ENCODE measurements at places on chromosomes 11 and 22. TPM values are rescaled to one million over a fixed set of nuclear protein-coding genes. Genes with fewer than 3 reads are reported as not detected.

Gene CTSF
- 31.7 TPM for total RNA-seq

Gene MUC5AC
- not detected for total RNA-seq

Gene SCGB1D2
- not detected for total RNA-seq

Gene TREH
- not detected for total RNA-seq

Gene MLC1
- total RNA-seq = not detected

- no peak for DNase-seq
These were observed 610.0 kb upstream of the CADM1 start for GRCh38 chr11:116114198-116114651.

DNA sequence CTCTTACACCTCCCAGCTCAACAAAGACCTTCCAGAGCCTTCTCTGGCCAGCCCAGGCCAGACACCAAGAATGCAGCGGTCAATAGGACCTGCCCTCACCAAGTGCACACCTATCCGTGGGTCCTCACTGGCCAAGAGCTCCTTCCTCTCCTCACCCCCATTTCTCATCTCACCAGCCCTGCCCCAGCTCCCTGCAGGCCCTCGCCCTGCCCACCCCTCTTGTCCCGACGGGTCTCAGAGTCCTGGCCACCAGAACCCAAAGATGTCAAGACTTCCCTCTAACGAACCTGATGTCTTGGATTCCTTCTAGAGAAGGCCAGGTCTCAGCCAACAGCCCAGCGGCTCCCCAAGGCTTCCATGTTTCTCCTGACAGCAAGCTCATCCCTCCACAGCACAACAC lies 43.6 kb downstream of the IGF2 start:
- DNase-seq = no peak

GRCh38 chr11:65810046-65810868 lies 23.4 kb downstream of the OVOL1 start:
- DNase-seq = no peak

GRCh38 chr11:93831343-93832127 lies 18.9 kb downstream of the VSTM5 start:
- no peak for DNase-seq
